ENCODE measurements at places on chromosomes 1 and 21.

- no peak for DNase-seq
These were observed 221.4 kb upstream of the TMEM51 start for GRCh38 chr1:14932034-14932638.

GRCh38 chr1:38624336-38625039 lies 235.1 kb downstream of the RRAGC start:
- no peak for DNase-seq

GRCh38 chr1:102463328-102463727 lies 466.6 kb upstream of the OLFM3 start:
- no peak for DNase-seq

GRCh38 chr1:154622503-154623039 lies 14.6 kb upstream of the ADAR start:
- no peak for DNase-seq

DNA sequence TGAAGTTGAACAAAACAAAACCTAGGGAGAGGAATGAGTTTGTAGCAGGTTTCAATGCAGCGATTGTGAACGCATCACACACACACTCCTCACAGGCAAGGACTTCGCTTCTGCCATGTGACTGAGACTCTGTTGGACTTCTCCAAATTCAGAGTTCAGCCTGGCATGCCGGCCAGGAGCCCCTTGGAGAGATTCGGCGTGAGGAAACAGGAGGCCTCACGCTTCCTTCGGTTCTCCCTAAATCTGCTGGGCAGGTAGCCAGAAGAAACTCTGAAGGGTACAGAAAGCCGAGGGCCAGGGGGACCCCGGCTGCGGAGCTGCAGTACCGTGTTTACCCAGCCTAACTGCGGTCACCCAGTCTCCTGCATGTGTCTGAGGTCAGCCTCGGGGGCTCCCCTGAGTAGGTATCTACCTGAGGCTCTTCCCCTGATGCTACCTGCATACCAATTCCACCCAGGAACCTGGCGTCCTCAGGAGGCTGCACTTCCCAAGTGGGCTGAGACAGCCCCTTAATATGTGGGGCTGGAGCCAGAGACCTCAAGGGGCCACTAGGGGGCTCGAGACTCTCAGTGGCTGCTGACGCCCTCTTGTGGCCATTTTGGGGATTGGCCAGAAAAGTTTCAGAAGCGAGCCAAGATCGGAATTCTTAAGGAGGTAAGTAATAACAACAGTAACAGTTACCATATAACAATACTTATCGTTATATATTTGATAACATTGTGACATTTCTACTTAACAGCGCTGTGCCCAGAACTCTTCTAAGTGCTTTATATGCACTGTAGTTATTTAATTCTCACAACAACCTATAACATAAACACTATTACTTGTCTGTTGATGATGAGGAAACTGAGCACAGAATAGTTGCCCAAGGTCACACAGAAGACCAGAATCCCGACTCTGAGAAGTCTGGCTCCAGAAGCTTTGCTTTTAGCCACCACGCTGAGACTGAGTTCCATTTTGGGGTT lies 2.7 kb upstream of the ANXA9 start:
- peak; percentile 77 for DNase-seq

DNA sequence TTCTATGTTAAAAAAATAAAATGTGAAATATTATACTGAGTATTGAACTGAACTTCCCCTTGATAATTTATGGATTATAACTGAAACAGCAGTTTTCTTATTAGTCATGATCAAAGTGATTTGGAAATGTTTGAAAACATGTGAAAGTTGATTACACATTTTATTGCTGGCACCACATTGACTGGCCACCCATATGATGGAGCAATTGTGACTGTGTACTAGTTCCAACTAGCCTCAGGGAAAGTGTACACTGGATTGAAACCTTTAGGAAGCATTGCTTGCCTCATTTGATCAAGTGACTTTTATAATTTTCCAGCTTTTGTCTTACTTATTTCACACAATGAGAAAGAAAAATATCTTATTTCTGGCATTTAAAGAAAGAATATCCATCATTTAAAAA lies 128.0 kb upstream of the ADGRL2 start:
- DNase-seq, result no peak

- no peak for DNase-seq
These were observed 35.0 kb downstream of the MORN1 start for GRCh38 chr1:2356401-2356800.

- DNase-seq, result no peak
These were observed 2063.9 kb downstream of the MRPL39 start for GRCh38 chr21:23543333-23543732.

DNA sequence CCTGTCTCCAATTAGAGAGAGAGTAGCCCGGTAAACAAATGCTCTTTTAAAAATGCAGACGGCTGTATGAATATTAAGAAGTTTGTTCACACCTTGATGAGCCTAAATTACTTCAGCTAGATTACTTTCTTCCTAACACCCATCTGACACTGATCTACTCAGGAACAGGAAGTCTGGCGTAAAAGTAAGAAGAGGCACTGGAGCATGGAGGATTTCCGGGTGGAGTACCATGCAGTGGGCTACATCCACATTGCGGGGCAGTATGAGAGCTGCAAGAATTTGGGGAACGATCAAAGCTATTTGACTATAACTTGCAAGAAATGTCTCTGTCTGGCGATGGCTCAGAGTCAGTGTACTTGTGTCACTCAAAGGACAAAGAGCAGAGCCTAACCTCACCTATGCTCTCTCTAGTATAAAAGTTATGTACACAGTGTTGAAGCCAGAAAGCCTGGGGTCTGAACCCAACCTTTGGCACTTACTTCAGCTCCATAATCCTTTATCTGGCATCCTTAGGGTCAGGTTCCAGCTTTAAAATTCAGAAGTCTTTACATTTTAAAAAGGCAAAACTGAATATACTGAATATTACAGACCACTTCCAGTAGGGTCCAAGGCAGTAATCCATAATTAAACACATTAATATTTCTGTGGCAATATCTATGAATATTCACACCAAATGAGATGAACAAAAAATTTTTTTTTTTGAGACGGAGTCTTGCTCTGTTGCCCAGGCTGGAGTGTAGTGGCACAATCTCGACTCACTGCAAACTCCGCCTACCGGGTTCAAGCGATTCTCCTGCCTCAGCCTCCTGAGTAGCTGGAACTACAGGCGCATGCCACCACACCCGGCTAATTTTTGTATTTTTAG lies 7.9 kb upstream of the GNPAT start:
- DNase-seq, result no peak

DNA sequence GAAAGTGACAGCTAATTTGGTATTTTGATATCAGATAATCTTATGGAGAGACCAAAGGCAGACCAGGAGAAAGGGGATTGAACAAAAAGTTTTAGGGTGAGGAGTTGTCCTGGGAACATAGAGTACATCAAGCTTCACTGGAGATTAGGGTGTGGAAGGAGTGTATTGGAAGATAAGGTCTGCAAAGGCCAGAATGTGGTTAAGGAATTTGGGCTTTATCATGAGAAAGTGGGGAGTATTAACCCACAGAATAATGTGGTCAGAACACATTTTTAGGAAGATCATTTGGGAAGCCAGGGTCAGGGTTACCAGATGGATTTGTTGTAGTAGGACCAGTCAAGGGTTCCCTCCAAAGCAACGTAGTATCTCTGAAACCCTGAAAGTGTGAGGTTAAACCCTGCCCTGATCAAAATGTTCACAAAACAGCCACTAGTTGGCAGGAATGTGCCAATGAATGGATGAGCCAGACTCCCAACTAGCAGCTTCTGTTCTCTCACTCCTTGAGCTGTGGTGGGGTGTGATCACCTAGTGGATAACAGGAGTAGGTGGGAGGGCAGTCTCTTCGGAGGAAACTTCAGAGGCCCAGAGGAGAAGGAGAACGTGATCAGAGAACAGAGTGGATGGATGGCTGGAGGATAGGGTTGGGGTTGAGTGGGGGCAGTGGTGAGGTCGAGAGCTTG lies 35.8 kb downstream of the SLC2A1 start:
- peak; percentile 50 for DNase-seq

GRCh38 chr1:41422306-41422705 lies 61.1 kb downstream of the FOXO6 start:
- DNase-seq, result no peak

DNA sequence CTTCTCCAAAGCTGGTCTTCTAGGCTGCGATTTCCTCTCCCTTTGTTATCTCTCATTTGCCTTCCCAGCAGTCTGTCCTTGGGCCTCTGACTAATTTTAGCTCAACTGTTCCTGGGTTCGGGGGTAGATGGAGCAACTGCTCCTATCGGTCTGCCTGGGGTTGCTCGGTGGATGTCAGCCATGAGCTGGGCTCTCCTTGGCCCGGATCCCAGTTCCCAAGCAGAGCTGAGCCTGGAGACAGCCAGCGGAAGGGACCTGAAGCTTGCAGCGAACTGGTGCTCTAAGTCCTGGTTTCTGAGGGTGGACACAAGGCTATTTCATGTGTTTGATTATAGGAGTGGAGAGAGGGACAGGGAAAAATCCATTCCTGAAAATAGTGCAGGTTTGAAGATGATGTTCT lies 423.0 kb downstream of the RPS6KC1 start:
- no peak for DNase-seq

DNA sequence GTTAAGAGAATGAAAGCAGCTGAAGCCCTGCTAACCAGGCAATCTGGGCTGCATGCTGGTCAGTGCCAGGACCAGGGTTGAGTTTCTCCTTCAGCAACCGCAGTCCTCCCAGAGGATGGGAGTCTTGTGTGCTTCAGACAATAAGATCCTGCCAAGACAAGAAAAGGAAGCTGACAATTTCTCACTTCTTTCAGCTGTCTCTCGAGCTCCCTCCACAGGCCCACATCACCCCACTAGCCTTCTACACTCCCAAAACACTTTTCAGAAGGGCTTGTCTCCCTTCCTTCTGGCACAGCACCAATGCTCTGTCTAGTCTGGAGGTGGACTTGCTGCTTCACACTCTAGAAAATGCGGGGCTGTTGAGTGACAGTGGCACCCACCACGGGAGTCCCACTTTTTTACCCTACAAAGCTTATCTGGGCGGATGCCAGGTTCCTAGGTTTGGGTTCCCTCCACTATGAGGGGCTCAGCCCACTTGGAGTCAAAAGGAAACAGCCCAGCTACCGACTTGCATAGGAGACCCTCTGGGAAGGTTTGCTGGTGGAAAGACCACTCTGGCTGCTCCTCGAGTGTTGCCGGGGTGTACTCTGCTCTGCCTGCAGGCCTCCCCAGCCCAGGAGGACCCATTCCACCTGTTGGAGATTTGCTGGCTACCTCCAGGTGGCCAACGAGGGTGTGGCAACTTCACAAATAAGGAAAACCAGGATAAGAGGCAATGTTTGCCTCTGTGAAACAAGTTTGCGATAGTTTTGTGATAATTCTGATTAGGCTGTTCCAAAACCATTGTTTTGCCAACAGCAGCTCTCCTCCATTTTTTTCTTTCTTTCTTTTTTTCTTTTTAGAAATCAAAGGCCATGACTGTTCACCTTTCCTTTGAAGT lies 68.9 kb downstream of the TENT5C start:
- no peak for DNase-seq

GRCh38 chr1:208942394-208943130 lies 641.0 kb upstream of the CAMK1G start:
- no peak for DNase-seq

DNA sequence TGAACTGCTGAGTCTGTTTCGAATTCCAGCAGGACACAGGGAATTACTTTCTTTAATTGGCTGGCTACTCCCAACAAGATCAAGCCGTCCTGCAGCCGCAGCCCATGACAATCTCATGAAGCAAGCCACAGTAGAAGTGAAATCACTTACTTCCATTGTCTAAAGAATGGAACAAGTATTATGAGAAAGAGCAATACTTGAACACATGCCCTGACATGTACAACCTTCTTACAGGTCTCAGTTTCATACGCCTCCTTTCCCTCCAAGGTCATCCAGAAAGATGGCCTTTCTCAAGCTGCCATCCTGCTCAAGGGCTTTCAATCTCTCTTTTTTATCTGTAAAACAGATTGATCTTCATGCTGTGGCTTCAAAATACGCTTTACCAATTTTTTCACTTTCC lies 85.1 kb downstream of the PCSK9 start:
- DNase-seq, result no peak

- DNase-seq, result no peak
These were observed 6.9 kb downstream of the RIPK4 start for GRCh38 chr21:41759926-41760325.

DNA sequence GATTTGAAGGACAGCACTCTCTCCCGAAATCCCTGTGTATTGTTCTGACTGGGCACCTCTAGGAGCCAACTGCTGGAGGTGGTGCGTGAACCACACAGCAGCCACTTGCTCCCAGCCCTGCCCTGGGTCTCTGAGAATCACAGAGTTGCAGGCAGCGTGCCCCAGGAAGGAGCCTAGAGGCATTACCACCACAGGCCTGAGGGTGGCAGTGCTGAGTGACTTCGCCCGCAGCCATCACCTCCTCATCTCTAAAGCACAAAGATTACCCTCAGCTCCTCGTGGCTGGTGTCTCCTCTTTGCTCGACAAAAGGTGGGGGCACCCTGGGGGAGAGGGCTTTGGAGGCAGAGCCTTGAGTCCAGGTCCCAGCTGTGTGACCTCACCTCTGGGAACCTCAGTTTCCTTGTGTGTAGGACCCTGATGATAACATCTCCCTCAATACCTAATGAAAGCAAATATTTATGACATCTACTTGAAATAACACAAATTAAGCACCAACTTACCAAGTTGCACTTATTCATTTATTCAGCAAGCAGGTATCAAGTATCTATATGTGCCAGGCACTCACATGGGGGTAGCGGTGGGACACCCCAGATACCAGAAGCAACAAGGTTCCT lies 86.3 kb downstream of the VWA5B1 start:
- no peak for DNase-seq

GRCh38 chr1:47578026-47578720 lies 140.3 kb downstream of the FOXD2 start:
- no peak for DNase-seq

Measured in fibroblast of skin of left biceps (primary cell).